Uterus (tissue), 4 donors: ENCODE measurements at places on chromosomes 3 and 15. TPM values are rescaled to one million over a fixed set of nuclear protein-coding genes. Genes with fewer than 3 reads are reported as not detected.

- DNase-seq, result no peak
Measured at GRCh38 chr15:78638658-78639314, 2.2 kb downstream of the CHRNB4 start.

Gene CPLX3
- not detected for total RNA-seq

Gene GNAT1
- not detected for total RNA-seq

DNA sequence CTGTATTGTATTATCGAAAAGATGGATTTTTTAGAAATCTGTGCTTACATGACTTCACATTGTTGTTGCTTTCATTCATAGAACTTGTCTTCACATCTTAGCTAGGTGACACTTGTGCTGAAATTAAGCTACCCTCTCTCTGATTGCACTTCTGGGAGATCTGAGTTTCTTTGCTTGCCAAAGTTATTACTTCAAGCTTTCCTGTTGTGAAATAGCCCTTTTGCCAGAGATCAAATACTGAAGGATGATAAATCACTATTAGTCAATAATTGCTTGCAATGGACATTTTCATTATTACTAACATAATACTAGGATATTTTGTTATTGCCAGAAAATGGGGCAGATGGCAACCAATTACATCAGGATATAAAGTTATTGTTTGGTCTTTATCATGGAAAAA, 34.7 kb downstream of the PIK3CA start:
- no peak for DNase-seq

DNA sequence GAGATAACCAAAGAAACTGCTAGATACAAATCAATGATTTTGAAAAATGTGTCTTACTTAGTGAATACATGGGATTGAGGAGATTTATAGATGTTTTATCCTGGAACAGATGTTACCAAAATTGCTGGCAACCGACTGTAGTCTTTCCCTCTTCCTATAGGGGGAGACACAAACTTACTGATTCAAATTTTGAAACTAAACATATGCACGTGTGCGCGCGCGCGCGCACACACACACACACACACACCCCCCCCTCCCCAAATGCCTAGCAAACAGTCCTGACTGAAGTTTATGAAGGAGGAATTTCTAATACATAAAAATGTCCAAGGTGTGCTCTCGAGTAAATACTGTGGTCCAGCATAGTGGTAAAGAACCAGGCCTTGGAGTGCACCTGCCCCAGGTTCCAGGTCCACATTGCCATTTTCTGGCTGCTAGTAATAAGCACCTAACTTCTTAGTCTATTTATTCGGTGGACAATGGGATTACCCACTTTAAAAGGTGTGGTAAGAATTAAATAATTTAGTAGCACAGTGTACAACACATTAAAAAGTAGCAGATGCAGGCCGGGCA, 18.5 kb upstream of the C3orf62 start:
- no peak for DNase-seq

DNA sequence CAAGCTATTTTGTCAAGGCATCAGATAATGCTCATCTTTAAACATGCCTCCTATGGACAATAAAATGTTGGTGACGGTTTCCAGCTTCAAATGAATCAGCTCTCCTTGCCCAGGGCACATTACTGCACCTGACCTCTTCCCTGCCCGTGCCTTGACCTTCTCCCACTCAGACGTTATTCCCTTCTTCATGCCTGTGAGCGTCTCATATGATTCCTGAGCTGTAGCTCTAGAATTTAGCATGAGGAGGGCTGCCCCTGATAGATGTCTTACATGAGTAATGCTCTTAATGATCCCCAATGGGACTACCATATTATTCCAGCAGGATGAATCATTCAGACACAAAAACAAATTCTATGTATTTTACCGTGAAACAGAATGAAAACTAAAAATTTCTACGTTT, 762.7 kb downstream of the ROBO1 start:
- no peak for DNase-seq

DNA sequence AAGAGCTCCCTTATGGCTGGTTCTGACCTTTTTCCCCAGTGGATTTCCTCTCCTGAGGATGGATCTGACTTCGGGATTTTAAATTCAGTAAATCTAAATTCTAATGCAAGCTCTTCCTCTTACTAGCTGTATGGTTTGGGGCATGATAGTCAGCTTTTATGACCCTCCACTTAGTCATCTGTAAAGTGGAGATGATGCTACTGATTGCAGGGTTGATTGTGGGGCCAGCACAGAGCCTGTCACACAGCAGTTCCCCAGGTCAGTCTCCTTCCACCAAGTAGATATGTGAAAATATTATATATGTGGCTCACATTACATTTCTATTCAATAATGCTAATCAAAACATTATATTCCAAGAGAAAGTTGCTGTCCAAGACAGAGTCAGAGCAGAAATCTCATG, 141.3 kb upstream of the UBE2E1 start:
- DNase-seq, result no peak

GRCh38 chr3:156605686-156606605, 51.0 kb upstream of the SSR3 start:
- DNase-seq, result peak; percentile 28

DNA sequence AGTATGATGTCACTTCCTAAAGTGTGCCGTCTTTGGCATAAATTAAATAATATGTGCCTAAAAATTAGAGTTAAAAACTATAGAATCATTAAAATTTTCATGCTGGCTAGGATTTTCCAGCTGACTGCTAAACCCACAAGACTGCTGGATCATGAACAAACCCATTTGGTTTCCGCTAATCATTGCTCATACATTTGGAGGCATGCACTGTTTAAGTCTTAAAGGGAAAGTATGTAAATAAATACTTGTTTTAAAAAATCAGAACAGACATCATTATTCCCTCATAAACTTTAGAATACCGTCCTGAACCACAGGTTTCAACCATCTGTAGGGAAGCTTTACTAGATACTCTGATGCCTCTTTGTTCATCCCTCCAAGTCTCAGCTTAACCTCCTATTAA, 26.5 kb downstream of the ATP6V1A start:
- no peak for DNase-seq

Gene DPH3
- 24.2 TPM for total RNA-seq

GRCh38 chr15:43954181-43954621, 127.4 kb downstream of the WDR76 start:
- no peak for DNase-seq

Gene DNAJB11
- 68.8 TPM for total RNA-seq

GRCh38 chr3:129665024-129665768, 58.7 kb upstream of the PLXND1 start:
- no peak for DNase-seq

Gene LARP6
- 23.8 TPM for total RNA-seq

Gene CYP8B1
- total RNA-seq, result not detected

DNA sequence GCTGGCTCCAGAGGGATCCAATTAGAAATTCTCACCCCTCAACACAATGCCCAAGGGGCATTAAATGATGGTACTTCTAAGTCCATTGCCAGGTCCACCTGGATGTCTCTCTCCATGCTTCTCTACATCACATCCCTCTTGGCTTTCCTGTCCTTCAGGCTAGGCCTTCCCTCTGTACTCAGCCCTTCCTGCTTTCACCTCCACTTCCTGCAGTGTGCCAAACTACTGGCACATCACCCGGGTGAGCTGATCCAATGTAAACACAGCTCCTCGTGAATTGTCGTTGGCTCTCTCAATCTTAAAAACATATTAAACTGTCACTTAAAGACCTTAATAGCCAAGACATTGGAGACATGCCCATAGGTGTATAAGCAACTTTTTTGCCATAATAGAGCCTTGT, 4.0 kb downstream of the LMCD1 start:
- DNase-seq, result no peak

GRCh38 chr15:92117261-92117731, 263.8 kb downstream of the SLCO3A1 start:
- no peak for DNase-seq

DNA sequence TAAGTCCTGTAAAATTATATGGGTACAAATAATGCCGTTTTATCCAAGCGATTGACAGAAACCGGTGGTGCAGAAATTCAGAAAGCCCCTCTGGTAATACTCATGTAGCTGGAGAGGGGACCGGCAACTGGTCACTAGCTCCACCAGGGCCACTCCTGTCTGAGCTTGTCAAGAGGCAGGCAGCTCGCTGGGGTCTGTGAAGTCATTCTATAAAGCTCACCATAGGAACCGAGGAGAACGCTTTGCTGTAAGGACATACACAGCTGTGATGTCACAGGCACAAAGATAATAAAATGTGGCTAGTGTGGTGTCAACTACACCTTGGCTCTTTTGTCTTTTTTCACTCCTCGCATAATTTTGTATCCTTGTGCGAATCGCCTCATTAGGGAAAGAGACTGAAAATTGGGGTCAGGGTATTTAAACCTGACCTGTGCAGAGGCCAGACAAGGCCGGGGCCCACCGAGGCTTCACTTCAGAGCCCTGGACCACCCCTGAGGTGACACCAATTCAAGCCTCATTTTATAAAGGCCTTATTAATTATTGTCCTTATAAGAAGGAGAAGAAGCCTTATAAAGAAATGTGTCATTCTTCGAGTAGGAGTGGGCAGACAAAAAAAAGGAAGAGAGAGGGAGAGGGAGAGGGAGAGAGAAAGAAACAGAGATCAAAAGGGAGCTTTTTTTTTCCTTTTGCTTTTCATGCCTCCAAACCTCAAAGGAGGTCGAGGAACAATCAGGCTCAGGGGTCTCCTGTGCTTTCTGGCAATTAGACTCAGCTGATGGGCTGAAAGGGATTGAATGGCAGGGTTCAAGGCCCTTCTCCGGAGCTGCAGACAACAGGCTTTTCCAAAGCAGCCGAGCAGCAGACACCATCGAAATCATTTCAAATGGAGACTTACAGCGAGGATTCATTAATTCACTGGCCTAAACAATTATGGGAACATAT, 813.3 kb upstream of the ARRDC4 start:
- no peak for DNase-seq

DNA sequence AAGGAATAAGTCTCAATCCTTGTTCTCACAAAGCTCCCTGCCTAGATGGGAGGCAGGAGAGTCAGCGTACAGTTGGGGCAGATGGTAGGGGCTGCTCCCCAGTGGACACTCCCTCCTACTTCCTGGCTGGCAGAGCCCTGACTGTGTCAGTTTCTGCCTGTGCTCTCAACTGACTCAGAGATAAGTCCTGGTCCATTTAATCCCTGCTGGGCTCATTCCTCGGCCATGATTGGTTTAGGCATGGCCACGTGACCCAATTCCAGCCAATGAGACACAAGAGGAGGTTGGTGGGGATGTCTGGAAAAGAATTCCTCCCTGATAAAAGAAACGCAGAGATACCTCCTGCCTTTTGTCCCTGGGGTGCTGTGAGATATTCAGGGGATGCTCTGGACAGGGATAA, 118.1 kb upstream of the SLC6A11 start:
- no peak for DNase-seq

DNA sequence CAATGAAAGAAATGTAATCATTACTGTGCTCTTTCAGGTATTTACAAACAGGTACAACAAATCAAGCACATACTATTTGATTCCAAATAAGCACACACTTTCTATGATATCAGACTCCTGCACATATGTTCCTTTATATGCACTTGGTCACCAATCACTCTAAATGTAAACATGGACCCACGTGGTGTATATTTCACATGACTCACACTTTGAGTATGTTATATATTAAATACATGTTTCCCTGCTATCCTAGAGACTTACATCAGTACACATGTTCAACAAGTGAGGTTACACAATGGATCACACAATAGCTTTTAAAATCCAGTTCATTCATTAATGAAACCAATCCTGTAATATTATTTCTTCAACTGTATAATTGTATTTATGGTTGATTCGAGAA, 683.5 kb downstream of the NR2F2 start:
- no peak for DNase-seq

DNA sequence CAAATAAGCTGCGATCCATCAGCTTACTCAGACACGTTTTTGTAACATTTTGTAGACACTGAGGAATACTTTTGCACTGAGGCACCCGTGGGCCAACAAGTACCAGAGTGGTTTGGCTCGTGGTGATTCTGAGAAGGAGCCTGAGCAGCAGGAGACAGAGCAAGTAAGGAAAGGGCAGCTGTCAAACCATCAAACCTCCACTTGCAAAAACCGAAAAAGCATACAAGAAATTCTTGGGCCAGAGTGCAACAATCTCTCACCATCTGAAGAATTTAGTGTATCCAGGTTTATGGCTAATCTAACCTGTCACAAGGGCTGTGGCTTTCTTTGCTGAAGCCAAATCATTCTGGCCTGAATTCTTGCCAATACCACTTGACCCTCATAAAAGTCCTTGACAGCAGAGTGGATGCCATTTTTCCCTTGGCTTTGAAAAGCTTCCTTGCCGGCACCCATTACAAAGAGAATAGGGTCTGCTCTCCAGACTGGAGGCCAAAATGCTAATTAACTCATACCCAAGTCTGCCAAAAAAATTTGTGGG, 56.7 kb downstream of the MYO1E start:
- DNase-seq, result no peak

DNA sequence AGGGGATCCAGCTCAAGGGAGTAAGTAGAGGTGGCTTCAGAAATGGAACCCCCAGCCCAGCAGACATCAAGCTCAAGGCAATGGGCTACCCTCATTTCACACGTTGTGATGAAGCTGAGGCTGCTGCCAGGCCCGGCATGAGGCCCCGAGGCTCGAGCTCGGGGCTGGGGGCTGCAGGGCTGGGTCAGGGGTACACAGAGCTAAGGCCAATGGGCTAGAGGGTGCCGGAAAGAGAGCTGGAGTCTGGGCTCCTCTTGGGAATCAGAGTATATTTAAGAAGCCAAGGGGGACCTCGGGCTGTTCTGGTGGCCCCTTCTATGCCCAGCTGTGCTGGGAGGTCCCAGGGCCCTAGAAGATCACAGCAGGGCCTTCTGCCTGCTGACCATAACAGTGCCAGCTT, 7.4 kb downstream of the PRSS50 start:
- DNase-seq, result no peak

DNA sequence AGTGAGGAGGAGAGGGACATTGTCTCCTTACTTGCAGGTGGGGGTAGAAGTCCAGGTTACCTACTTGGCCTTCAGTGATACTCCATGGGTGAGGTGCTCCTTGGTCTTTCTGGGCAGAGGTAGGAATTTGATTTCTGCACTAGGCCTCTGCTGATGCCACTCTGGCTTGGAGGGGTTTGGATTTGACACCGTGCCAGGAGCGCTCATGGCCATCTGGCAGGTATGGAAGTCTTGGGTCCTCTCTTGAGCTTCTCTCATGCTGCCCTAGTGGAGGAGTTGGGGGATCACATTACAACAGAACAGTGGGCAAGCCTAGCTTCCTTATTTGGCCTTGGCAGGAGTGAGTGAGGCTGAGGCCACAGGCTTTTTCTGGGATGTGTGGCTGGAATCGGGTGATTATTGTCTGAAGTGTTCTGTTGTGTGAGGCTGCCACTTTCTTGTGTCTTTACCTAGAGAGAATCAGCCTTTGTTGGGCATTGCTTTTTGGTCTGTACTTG, 525.0 kb downstream of the GABRG3 start:
- DNase-seq, result no peak

DNA sequence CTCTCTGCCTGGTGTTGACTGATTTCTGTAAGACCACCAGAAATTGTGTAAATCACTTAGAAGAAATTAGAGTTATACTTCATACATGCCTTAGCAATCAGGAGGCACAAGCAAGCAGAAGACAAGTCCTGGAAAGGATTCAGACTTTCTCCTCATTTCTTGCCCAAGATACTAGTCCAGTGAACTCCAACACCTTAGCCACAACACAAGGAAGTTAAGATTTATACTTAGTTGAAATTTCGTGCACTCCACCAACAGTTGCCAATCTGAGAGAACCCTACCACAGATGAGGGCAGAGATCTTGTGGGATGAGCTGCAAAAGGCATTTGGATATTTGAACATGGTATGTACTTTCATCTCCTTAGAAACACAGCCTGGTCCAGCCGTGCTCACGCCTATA, 2.3 kb downstream of the P3H2 start:
- DNase-seq, result no peak

Gene ANKRD34C
- not detected for total RNA-seq
